Bronchial epithelial cell (primary cell): ENCODE measurements at places on chromosomes 5 and 9.

DNA sequence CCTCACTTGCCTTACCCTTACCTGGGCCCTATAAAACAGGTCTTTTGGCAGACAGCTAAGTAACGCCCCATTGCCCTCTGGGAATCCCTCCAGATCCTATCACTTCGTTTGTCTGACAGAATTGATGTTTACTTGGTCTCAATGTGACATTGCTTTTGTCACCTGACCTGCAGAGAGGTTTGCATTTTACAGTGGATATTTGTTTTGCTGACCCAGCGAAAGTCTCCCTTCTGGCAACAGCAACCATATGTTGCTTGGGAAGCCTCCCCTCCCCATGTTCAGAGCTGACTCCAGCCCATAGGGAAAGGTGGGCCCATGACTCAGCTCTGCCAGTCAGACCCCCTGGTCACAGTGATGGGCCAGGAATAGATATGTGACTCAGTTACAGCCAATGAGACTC, 54.0 kb upstream of the LARP1 start:
- no peak for DNase-seq

- DNase-seq, result no peak
Observed at GRCh38 chr5:178162481-178162880, 8.8 kb upstream of the NHP2 start.

DNA sequence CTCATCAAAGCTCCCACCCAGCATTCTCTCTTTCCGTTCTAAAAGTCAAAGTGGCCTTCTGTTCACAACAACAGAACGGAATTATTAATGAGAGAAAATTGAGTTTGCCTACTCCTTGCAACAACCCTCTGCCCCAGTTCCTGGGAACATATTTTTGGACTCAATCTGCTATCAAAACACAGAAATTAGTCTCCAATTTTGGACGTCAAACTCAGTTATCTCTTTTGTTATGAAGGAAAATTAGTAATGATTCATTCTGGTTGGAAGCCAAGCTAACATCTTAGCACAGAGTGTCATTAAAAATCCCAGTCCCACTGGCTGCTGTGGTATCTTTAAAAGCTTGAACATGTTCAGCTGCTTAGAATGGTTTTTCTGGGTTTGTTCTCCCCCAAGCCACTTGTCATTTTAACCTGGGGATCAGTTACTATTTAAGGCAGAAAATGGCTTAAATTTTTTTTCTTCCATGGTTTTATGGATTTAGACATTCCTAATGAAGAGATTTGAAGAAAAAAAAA, 343.2 kb downstream of the TRIM32 start:
- no peak for DNase-seq

GRCh38 chr5:122790354-122791103, 15.6 kb downstream of the SNX2 start:
- no peak for DNase-seq
